ENCODE measurements at places on chromosomes 12 and 14. TPM values are rescaled to one million over a fixed set of nuclear protein-coding genes. Genes with fewer than 3 reads are reported as not detected.

Gene KCNH3
- not detected for total RNA-seq

Gene KERA
- total RNA-seq, result not detected

Gene ZC2HC1C
- 2.6 TPM for total RNA-seq

Gene CMAS
- 20.6 TPM for total RNA-seq

Gene CCDC198
- total RNA-seq, result not detected

Gene FGF23
- not detected for total RNA-seq

- no peak overlapping the region for H3K27ac ChIP-seq
- no peaks in the 10 kb centered on the region for H3K36me3 ChIP-seq
- H3K27me3 ChIP-seq, result no peaks in the 10 kb centered on the region
- no peak for DNase-seq
- H3K4me1 ChIP-seq, result no peaks in the 10 kb centered on the region
Observed at GRCh38 chr12:124636138-124636978, 68.9 kb upstream of the NCOR2 start.

GRCh38 chr14:90255871-90256270 is 482 bp upstream of the PSMC1 start:
- H3K4me1 ChIP-seq, result no peaks in the 10 kb centered on the region
- peak overlapping the region; percentile 84 for H3K27ac ChIP-seq
- H3K36me3 ChIP-seq, result no peaks in the 10 kb centered on the region
- DNase-seq, result no peak

GRCh38 chr12:115472852-115473251 is 788.9 kb upstream of the TBX3 start:
- H3K27me3 ChIP-seq, result no peaks in the 10 kb centered on the region
- peak overlapping the region; percentile 45 for H3K27ac ChIP-seq
- no peaks in the 10 kb centered on the region for H3K4me1 ChIP-seq

DNA sequence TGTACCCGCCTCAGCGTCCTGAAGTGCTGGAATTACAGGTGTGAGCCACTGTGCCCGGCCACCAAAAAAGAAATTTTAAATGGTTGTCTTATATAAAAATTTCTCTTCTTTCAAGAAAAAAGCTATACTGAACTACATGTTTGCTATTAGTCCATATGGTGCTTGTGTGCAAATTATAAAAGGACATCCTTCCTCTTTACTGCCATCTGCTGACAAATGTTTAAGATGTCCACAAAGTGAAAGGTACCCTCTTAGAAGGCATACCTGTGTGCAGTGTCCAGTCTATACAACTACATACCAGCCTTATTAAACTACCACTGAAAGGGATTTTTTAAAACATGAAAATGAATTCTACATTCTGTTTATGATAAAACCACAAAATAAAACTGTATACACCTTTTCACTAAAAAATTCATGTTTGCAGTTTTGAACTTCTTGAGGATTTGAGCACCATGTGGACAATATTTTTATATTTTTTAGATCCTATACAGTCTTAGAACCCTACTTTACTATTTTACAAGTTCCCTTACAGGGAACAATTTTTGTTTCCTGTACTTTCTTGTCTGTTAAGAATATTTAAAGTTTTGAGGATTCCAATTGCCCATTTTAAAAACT is 32.8 kb upstream of the TOMM20L start:
- H3K36me3 ChIP-seq, result peaks cover 17% of the 10 kb centered on the region
- no peaks in the 10 kb centered on the region for H3K4me1 ChIP-seq
- no peak overlapping the region for H3K4me3 ChIP-seq
- no peaks in the 10 kb centered on the region for H3K27me3 ChIP-seq
- DNase-seq, result no peak

- H3K27ac ChIP-seq, result no peak overlapping the region
- H3K36me3 ChIP-seq, result no peaks in the 10 kb centered on the region
- H3K27me3 ChIP-seq, result no peaks in the 10 kb centered on the region
- H3K4me3 ChIP-seq, result no peak overlapping the region
Observed at GRCh38 chr12:59651229-59651920, 55.5 kb downstream of the SLC16A7 start.

DNA sequence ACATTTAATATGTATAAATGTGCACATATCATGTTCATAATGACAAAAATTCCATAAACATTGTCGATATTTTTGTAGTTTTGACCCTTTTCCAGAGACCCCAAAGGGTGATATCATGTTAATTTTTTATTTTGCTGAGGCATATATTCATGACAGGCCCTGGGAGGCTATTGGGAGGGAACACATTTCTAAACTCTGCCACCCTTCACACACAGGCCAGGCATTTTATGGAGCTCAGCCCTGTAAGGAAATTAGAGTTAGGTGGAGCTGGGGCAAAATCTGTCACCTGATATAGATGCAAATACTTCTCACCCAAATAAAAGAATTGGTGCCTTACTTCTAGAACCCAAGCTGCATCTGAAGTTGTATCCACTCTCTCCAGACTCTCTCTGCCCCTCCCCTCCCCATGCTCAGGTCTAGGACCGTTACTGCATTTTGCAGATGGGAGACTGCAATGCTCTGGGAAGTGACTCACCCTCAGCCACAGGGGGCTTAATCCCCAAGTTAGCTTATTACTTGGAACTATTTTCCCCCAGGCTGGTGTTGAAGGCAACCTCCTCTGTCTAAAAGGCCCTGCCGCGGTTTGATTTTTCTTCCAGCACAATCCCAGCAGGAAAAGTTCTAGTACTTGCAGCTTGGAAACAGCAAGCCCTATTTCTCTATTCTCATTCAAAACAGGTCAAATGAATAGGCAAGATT is 238.9 kb downstream of the EMP1 start:
- no peak overlapping the region for H3K27ac ChIP-seq
- no peak for DNase-seq
- H3K4me3 ChIP-seq, result no peak overlapping the region
- H3K36me3 ChIP-seq, result no peaks in the 10 kb centered on the region
- no peaks in the 10 kb centered on the region for H3K4me1 ChIP-seq

DNA sequence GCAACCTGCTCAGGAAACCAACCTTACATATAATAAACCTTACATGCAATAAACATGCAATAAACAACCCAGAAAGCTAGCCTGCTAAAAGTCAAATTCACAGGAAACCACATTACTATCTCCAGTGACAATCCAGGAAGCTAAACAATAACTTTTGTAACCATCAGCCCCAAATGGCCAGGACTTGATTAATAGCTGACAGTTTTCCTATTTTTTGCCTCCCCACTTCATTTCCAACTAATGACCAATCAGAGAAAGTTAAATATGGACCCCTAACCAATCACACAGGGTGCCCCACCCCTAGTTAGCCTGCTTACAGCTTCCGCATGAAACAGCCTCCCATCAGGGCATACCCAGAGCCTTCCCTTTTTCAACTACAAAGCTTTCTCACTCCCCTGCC is 152.2 kb upstream of the LMNTD1 start:
- H3K4me1 ChIP-seq, result no peaks in the 10 kb centered on the region
- no peaks in the 10 kb centered on the region for H3K27me3 ChIP-seq
- H3K27ac ChIP-seq, result no peak overlapping the region
- no peak for DNase-seq
- no peak overlapping the region for H3K4me3 ChIP-seq
- no peaks in the 10 kb centered on the region for H3K36me3 ChIP-seq

- no peak overlapping the region for H3K27ac ChIP-seq
- H3K36me3 ChIP-seq, result no peaks in the 10 kb centered on the region
- no peak for DNase-seq
- no peaks in the 10 kb centered on the region for H3K27me3 ChIP-seq
Observed at GRCh38 chr14:76755610-76756370, 5.5 kb upstream of the VASH1 start.

DNA sequence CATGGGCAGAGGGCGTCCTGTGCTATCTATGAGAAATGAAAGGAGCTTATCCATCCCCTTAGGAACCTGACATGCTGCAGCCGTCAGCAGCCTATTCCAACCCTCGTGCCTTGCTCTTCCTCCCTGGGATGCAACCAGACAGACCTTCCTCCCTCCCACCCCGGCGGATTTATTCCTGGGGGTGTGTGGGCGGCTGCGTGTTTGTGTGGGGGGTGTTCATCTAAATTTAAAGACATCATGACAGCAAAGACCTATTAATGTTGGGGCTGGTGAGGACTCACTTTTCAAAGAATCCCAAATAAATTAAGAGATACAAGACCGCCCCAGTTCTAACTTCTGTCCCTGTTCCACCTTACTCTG is 52.0 kb downstream of the WSCD2 start:
- no peaks in the 10 kb centered on the region for H3K4me1 ChIP-seq
- no peak for DNase-seq
- H3K27ac ChIP-seq, result no peak overlapping the region
- no peaks in the 10 kb centered on the region for H3K27me3 ChIP-seq

DNA sequence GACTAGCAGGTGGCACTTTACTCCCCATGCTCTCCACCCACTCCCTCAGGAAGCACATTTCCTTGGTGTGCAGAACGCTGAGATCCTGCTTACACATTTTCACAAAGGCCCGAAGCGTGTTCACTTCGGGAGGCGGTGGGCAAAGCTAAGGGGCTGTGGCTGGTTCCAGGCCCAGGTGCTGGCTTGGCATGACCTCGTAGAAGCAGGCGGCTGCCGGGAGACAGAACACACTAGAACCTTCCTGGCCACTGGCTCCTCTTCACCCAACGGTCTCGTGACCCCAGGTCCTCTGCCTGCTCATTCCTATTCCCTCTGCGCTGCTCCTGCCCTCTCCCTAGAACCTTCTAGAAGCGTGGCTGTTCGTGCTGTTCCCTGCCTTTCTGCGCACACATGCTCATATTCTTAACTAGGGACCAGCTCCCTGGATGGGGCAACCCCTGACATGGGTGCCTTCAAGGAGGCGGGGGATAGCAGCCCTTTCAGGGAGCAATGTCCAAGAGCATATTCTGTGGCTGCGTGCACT is 43.3 kb downstream of the ATP23 start:
- no peak for DNase-seq
- no peaks in the 10 kb centered on the region for H3K27me3 ChIP-seq
- H3K4me3 ChIP-seq, result no peak overlapping the region
- H3K4me1 ChIP-seq, result no peaks in the 10 kb centered on the region
- no peak overlapping the region for H3K27ac ChIP-seq

Measured in breast epithelium (tissue), 4 donors.